ENCODE measurements at places on chromosomes 3 and 15.

DNA sequence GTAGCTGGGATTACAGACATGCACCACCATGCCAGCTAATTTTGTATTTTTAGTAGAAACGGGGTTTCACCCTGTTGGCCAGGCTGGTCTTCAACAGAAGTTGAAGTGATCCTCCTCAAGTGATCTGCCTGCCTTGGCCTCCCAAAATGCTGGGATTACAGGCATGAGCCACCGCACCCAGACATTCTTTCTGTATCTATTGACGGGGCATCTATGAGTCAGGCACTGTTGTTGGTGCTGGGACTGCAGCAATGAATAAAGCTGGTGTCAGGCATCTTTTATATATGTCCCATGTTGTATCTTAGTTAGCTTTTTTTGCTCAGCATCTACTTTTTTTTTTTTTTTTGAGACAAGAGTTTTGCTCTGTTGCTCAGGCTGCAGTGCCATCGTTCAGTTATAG lies 47.6 kb upstream of the ULK4 start:
- no peak for DNase-seq

DNA sequence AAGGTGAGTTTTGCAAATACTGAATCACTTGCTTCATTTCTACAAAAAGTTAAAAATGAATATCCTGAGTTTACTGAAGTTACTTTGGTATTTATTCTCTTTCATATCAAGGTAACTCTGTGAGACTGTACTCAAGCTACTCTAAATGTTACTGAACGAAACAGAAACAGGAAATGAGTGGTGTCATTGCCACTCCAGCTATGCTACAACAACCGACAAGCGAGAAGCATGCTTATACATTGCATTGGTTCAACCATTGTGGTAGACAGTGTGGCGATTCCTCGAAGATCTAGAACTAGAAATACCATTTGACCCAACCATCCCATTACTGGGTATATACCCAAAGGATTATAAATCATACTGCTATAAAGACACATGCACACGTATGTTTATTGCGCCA lies 313.2 kb upstream of the THBS1 start:
- no peak for DNase-seq

GRCh38 chr3:62873761-62874710 lies 1.2 kb downstream of the CADPS start:
- no peak for DNase-seq

GRCh38 chr3:53715815-53716483 lies 130.3 kb downstream of the CHDH start:
- no peak for DNase-seq

DNA sequence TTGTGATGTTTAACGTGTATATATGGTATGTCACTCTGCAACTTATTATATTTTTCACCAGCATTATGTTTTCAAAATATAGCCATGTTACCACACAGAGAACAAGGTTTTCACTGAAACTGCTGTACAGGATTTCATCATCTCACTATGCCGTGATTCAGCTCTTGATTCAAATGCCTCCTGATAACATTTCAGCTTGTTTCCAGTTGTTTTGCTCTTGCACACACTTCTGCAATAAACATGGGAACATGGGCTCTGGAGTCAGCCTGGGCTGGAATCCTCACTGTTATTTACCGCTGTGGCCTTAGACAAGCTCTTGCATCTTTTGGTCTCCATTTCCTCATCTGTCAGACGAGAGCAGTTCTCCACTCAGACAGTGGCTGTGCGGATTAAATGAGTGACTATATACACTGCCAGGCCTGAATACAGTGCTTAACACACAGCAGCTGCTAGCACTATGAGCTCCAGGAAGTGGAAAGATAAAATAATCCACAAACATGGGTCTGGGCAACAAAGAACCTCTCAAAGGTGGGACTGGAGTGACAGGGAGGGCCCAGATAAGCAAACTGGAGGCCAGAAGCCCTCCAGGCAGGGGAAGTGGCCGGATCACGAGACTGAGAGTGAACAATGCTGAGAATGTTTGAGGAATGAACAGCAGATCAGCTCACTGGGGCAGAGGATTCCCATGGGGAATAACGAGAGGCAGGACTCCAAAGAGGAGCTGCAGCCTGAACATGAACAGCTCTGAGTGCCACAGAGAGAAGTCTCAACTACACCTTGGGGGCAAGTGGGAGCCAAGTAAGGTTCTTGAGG lies 17.7 kb downstream of the NTRK3 start:
- no peak for DNase-seq

- DNase-seq, result no peak
Observed at GRCh38 chr15:31488437-31489204, 162.0 kb downstream of the KLF13 start.

- no peak for DNase-seq
Observed at GRCh38 chr3:6921066-6921465, 60.2 kb downstream of the GRM7 start.

DNA sequence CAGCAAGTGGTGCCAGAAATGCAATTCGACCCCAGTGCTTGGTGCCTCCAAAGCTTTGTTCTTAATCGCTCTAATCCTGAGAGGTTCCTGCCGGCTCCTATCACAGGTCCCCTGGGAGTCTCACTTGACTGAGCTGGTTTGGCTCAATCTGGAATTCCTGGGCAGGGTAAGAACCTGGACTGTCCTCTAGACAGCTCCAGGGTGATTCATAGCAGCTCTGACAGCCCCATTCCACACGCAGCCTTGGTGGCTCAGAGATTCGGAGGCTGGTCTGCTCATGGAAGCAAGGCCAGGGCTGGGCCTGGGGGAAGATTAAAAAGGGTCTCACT lies 37.9 kb downstream of the MYO5C start:
- no peak for DNase-seq

GRCh38 chr3:149657321-149657925 lies 402 bp downstream of the WWTR1 start:
- no peak for DNase-seq

DNA sequence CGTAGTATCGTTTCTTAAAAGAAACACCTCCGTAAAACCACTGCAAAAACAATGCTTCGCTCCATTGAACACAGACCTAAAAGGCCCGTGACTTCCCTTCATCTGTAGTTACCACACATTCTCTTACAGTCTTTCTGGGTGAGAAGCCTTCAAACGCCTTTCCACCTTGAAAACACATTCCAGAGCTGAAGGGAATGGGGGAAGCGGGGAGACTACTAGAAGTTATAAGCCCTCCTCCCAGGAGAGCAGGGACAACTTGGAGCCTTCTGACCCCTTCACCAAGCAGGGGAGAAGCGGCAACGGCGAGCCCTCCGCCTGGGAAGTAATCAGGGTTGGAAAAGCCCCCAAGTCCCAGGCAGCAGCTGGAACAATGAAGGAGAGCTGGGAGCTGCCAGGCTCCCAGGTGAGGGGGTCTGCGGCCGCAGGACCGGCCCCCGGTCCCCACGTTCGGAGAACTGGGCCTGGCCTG lies 461 bp downstream of the SECISBP2L start:
- DNase-seq, result no peak

DNA sequence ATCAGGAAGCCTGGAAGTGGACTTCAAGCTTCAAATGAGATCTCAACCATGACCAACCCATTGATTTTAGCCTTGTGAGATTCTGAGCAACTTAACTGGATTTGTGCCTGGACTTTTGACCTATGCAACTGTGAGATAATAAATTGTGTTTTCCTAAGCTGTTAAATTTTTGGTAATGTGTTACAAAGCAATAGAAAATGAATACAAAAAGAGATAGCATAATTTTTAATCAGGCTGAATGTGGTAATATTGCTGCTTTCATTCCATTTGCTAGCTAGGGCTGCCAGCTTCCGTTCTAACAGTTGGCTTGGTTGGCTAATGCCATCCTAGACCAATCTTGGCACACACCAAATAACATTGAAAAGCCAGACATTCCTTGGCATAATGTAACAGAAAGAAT lies 12.2 kb downstream of the PROS1 start:
- DNase-seq, result no peak

DNA sequence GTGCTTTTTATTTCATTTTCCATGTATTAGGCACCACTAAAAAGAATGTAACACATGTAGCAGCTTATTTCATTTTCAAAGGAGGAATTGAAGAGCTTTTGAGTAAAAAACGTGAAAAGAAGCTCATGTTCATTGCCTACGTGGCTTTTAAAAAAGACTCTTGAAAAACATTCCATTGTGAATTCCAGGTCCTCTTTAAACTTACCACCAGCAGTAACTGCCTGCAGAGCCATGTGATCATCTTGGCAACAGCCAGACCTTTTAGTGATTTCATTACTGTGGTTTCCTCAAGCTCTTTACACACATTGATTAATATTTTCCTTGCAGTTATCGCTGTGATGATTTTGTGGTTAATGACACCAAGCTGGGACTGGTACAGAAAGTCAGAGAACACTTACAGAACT lies 43.8 kb upstream of the FBXL22 start:
- no peak for DNase-seq

GRCh38 chr3:138051947-138052802 lies 42.2 kb downstream of the CLDN18 start:
- no peak for DNase-seq

DNA sequence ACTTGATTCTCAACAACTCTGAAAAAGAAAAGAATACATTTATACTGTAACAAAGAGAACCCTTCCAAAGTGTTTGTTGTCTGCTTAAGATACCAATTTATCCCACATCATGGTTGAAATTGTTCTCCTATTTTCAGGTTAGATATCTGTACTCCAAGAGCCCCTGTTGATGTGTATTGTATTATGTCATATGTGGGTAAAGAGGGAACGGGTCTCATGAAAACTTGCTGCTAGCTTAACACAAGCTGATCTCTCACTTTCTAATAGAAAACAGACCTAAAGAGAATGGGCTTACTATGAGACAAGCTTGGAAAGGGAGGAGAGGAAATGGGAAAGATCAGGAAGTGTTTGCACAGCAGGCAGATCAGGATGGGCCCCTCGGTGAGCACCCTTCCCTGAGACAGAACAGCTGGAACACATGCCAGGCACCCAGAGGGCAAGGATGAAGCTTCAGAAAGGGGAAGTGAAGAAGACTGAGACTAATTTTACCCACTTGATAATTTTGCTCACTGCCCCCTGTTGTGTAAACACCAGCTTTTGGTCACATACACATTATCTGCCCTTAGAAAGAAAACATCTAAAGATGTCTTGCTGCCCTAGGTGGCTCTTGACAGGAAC lies 747.9 kb upstream of the CCDC54 start:
- DNase-seq, result no peak

DNA sequence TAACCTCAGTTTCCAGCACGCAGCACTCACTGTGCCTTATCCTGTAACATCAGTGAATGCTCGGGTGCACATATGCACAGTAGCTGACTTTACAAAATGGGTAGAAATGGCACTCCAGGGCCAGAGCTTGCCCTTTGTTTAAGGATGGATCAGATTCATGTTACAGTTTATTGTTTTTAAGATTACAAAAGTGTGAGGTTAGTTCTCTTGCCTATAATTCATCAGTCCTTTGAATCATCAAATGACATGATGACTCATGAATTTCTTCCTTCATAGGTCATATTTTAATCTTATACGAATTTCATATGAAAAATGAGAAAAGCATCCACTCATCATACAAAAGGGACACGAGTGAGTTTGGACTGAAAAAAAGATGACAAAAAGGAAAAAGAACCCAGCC lies 545.3 kb downstream of the GBE1 start:
- no peak for DNase-seq

DNA sequence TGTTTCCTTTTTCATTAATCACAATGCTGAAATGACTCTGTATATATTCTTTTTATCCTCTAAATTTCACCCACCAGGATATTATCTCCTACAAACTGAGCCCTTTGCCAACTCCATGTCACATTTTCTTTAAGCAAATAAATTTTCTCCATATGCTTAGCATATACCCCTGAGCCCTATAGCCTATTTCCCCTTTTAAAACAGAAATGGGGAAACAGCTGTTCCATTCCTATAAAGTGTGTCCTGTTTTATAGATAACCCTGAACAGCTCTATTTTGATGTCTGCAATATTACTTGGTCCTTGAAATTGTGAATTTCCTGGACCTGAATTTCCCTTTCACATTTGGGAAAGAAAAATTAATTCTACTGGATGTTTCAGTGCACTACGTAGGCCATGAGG lies 15.6 kb upstream of the FILIP1L start:
- no peak for DNase-seq

DNA sequence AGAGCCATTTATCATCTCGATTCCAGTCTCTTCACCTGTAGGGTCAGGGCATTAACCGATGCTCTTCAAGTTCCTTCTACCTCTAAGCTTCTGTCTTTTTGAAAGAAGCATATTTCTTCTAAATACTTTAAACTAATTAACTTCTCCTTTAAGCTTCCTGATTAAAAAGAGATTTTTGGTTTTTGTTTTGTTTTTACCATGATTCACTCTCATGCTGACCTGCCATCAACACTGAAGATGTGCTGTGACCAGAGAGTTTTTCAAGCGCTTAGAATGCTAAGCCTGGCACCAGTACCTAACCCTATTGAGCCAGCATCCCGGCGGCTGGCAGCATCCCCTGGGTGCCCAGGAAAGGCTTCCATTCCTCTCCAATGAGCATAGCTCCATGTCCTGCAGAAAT lies 89.3 kb downstream of the FOXP1 start:
- DNase-seq, result no peak

- no peak for DNase-seq
Observed at GRCh38 chr3:45597581-45597980, 3.0 kb downstream of the LIMD1 start.

GRCh38 chr15:71124937-71125790 lies 9.9 kb downstream of the THSD4 start:
- no peak for DNase-seq

DNA sequence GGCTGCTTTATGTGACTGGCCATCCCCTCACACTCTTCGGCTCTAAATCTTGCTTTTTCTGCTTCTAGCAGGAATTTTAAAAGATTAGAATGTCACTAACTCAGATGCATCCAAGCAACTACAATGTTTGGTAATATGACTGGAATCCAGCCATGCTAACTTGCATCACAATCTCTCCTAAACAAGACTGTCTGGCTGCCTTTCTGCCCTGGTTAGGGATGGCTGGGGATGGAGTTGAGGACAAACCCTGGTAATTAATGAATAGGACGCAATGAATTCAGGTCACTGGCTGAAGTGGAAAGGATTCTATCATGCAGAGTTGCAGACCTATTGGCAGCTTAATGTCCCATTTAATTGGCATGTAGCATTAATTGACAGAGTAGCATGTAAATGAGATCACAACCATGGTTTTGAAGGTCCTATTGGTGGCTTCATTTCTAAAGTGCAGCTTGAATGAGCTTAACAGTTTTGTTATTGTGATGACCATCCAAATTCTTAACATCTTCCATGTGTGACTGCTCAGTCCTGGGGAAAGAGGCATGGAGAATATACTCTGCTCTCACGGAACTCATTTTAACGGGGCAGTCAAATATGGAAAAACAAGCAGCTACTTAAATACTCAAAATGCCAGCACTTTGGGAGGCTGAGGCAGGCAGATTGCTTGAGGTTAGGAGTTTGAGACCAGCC lies 21.7 kb downstream of the NMNAT3 start:
- DNase-seq, result no peak

GRCh38 chr3:149765762-149766334 lies 13.6 kb upstream of the COMMD2 start:
- DNase-seq, result no peak

DNA sequence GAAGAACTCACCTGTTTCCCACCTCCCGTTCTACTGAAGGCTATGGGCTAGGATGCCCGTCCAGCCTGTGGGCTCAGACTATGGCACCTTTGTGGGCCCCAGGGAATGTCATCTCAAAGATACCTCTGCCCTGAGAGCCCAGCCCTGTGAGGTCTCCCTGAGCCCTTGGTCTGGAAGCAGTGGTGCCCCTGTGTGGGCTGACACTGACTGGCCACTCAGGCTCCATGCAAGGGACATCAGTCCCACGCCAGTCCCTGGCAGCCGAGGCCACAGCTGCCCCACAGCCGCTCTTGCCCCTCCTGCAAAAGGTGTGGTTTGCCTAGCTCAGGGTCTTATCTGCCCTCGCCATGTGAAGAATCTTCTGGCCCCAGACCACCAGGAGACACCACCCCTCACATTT lies 106.9 kb downstream of the KLF13 start:
- no peak for DNase-seq

- DNase-seq, result no peak
Observed at GRCh38 chr15:36066757-36067156, 512.7 kb upstream of the CDIN1 start.
